EL (cell line): ENCODE measurements at places on chromosomes 12 and 14.

DNA sequence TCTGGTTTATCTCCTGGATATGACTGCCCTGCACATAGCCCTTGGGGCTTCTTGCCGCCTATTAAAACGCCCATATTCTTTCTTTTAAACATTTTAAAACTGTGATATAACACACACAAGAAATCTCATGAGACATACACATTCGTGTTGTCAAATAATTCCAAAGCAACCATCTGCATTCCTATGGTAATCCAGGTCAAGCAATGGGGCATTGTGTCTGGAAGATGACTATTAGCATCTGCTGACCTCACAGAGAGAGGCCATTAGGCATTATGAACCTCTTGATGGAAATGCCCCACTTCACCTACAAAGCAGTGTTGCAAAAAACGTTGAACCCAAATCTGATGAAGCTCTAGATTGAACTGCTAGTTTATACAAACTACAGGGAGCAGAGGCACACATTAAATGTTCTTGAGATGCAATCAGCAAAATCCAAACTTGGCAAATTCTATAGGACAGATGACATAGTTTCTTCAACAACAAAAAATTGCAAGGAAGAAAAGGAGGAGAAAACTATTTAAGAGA lies 513.8 kb upstream of the CCDC196 start:
- DNase-seq = peak; percentile 54

DNA sequence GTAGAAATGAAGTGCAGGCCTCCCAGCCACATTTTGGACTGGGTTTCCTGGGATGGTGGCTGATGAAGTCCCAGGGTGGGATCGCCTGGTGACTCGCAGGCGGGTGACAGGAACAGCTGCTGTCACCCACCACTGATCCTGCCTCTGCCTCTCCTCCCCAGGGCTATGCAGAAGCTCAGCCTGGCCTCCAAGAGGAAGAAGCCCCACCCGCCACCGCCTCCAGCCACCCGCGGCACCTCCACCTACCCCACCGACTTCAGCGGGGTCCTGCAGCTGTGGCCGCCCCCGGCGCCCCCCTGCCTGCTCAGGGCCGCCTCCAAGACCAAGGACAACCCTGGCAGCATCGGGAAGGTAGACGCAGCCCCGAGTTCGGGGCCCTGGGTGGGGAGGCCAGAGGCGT lies 28.3 kb downstream of the KIF26A start:
- DNase-seq = no peak

DNA sequence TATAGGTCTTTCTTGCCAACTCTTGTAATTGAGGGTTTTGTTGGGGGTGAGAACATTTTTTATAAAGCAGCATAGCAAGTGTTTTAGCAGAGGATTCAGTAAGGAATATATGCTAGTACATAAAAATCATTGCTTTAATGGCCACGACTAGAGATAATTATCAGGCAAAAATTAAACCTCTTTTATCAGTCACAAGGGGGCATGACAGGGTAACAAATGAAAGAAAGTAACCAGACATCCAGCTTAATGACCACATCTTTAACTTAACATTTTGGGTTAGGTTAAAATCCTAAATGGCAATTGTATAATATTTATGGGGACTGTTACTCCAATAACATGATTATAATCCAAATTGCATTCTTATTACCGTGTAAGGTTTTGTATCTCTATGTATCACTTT lies 119.6 kb downstream of the LRRIQ1 start:
- peak; percentile 1 for DNase-seq

- DNase-seq = no peak
These were observed 25.2 kb upstream of the MANSC4 start for GRCh38 chr12:27805238-27805637.

DNA sequence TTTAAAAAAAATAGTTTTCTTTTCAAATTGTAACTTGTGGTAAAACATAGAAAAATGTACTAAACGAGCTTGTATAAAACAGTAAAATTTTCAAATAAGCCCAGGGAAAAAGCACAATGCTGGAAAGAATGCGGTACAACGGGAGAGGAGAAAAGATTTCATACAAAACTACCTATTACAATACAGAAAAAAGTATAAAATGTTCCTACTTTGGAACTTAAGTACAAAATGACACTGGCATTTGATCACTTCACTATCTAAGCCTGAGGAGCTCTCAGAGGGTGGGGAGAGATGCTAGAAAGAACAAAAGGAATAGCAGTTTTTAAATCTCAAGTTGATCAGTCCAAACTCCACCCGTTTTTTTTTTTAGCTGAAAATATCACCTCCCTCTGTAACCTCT lies 39.5 kb upstream of the COL2A1 start:
- no peak for DNase-seq
